ENCODE measurements at places on chromosomes 16 and 17. TPM values are rescaled to one million over a fixed set of nuclear protein-coding genes. Genes with fewer than 3 reads are reported as not detected.

MRPS34 gene
- 154 TPM for total RNA-seq

DNA sequence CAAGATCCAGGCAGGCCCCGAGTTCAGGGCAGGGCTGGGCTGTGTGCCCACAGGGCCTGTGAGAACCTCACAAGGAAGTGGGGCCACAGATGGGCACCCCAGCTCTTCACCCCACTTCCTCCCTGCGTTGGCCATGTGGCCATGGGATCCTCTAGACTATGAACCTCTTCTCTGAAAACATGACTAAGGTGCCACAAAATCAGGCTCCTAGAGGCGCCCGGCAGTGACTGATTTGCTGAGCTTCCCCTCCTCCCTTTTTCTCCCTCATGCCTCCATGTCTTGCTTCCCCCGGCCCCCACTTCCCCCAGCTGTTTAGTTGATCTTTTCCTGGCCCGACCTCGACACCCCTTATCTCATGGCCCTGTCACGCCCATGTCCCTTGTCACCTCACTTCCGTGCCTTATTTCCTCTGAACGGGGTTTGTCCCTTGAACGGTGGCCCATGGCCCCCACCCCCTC, 87.1 kb downstream of the KCNJ12 start:
- H3K27me3 ChIP-seq: peaks cover 22% of the 10 kb centered on the region
- H3K4me3 ChIP-seq: no peak overlapping the region
- H3K27ac ChIP-seq: peak overlapping the region; percentile 58
- H3K36me3 ChIP-seq: no peaks in the 10 kb centered on the region
- H3K4me1 ChIP-seq: peaks cover 13% of the 10 kb centered on the region

MYH13 gene
- total RNA-seq: not detected

CACNA1H gene
- total RNA-seq: 1.3 TPM

- H3K27me3 ChIP-seq: no peaks in the 10 kb centered on the region
- no peak for DNase-seq
- H3K36me3 ChIP-seq: no peaks in the 10 kb centered on the region
- no peak overlapping the region for H3K27ac ChIP-seq
- no peak overlapping the region for H3K4me3 ChIP-seq
Observed at GRCh38 chr17:10249271-10250010, 51.0 kb upstream of the GAS7 start.

DNA sequence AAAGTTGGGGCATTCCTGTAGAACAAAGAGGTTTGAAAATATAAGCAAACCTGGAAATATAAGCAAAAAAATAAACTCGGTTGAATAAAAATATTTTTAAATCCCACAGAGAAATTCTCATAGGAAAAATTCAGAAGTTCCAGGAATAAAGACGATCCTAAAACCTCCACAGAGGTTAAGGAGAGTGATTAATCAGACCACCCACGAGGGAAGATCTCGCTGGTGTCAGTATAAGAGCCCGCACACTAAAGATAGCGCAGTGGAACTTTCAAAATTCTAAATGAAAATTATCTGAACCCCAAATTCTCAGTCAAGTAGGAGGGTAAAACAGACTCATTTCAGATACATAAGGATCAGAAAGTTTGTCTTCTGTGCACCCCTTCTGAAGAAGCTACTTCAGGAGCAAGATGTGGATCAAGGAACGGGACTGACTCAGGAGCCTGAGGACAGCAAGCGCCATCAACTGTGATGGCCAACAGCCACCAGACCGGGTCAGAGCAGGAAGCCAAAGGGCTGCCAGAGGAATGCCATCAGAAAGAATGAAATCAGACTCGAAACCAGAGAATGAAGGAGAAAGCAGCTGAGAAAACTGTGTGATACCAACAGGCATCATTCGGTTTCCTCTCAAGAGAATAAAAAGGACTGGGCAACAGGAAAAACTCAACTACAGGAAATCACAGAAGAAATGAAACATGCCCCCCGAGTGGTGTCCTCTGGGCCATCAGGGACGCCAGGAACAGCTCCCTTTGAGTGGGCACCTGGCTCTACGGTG, 66.9 kb downstream of the CYTH1 start:
- peak overlapping the region; percentile 55 for H3K27ac ChIP-seq
- no peaks in the 10 kb centered on the region for H3K27me3 ChIP-seq
- no peak for DNase-seq
- H3K36me3 ChIP-seq: peaks cover 1% of the 10 kb centered on the region

GRCh38 chr17:82939621-82940135, 99.9 kb upstream of the ZNF750 start:
- peaks cover 48% of the 10 kb centered on the region for H3K36me3 ChIP-seq
- H3K4me1 ChIP-seq: no peaks in the 10 kb centered on the region
- DNase-seq: no peak
- H3K4me3 ChIP-seq: no peak overlapping the region
- peak overlapping the region; percentile 15 for H3K27ac ChIP-seq
- no peaks in the 10 kb centered on the region for H3K27me3 ChIP-seq

TBL3 gene
- 42.3 TPM for total RNA-seq

GRCh38 chr16:1723450-1724147, 17.6 kb downstream of the MAPK8IP3 start:
- peaks cover 37% of the 10 kb centered on the region for H3K4me1 ChIP-seq
- H3K27ac ChIP-seq: peak overlapping the region; percentile 26
- no peak overlapping the region for H3K4me3 ChIP-seq
- peak; percentile 59 for DNase-seq

UNC45B gene
- total RNA-seq: 0.06 TPM

- no peak overlapping the region for H3K4me3 ChIP-seq
- peaks cover 23% of the 10 kb centered on the region for H3K27me3 ChIP-seq
- H3K4me1 ChIP-seq: peaks cover 44% of the 10 kb centered on the region
- H3K27ac ChIP-seq: peak overlapping the region; percentile 64
- peak; percentile 81 for DNase-seq
Observed at GRCh38 chr16:86010680-86011141, 111.7 kb downstream of the IRF8 start.
